GM19239 (cell line): ENCODE measurements at places on chromosomes 13 and 19.

- peak; percentile 16 for DNase-seq
These were observed 99.0 kb upstream of the HTR2A start for GRCh38 chr13:46995874-46996273.

- peak; percentile 78 for DNase-seq
These were observed 2.7 kb upstream of the SNAPC2 start for GRCh38 chr19:7917267-7918061.

GRCh38 chr13:67147342-67148133 is 82.6 kb downstream of the PCDH9 start:
- DNase-seq = no peak

- no peak for DNase-seq
These were observed 56.1 kb downstream of the MRPL57 start for GRCh38 chr13:21232599-21232998.

DNA sequence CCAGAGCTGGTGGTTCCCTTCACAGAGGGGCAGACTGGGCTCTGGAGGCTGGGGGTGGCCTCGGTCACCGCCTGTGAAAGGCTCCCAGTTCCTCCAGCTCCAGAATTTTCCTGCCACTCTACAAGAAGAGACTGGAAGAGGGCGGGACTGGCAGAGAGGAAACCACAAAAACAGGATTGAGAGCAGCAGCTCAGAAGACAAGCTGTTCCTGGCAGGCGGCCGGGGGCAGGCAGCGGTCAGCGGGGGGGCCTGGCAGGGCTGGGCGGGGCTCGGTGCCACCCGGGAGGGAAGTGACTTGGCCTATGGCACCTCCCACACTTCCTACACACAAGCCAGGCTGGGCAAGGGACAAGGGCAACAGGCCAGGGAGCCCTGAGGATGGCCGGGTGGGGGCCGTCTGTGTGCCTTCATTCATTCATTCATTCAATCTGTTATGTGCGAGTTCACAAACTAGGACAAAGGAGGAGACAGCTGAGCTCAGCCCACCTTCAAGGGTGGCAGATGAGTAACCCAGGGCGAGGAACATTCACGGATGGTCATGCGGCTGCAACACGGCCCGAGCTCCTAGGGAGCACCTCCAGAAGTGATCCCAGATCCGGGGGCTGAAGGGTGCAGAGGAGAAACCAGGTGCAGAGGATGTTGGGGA is 16.9 kb upstream of the BTBD2 start:
- no peak for DNase-seq

- no peak for DNase-seq
These were observed 2.7 kb downstream of the COL5A3 start for GRCh38 chr19:10007371-10008183.

DNA sequence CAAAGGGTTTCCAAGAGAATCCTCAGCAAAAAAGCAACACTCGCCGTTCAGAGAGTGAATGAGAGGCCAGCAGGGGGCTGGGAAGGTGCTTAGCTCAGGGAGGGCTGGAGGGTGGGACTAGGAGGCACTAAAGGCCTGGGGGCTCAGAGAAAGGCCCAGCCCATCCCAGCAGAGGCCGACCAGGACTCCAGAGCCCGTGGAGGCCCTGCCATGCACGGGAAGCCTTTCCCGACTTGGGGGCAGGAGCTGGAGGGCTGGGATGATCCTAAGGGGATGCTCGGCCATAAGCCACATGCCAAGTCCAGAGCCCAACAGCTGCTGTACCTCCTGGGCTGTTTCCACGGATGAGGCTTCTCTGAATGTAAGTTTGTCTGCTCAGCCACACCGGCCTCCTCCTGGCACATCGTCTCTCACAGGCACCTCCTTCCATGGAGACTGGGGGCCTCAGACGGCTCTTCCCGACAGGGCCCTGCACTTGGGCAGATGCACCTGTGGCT is 19.5 kb downstream of the RASA3 start:
- DNase-seq = no peak
